ENCODE measurements at places on chromosomes 7 and 10.

GRCh38 chr7:38673795-38674194 is 42.6 kb upstream of the AMPH start:
- DNase-seq, result no peak

DNA sequence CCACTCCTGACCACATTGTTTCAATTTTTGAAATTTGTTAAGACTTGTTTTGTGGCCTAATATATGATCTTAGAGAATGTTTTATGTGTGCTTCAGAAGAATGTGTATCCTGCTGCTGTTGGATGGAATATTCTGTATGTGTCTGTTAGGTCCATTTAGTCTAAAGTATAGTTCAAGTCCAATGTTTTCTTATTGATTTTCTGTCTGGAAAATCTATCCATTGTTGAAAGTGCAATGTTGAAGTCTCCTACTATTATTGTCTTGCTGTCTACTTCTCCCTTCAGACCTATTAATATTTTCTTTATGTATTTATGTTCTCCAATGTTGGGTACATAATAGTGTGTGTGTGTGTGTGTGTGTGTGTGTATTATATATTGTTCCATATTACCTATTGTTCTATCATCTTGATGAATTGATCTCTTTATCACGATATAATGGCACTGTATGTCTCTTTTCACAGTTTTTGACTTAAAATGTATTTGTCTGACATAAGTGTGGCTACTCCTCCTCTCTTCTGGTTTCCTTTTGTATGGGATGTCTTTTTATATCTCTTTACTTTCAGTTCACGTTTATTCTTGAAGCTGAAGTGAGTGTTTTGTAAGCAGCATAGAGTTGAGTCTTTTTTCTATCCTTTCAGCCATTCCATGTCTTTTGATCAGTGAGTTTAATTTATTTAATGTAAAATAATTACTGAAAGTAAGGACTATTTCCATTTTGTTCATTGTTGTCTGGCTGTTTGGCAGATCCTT is 61.3 kb downstream of the AKR1D1 start:
- DNase-seq, result no peak

GRCh38 chr7:81584667-81585066 is 185.2 kb downstream of the HGF start:
- no peak for DNase-seq

- no peak for DNase-seq
These were observed 36.0 kb downstream of the IGF2BP3 start for GRCh38 chr7:23434147-23434917.

- no peak for DNase-seq
These were observed 155.0 kb upstream of the CHST15 start for GRCh38 chr10:124248056-124249045.

DNA sequence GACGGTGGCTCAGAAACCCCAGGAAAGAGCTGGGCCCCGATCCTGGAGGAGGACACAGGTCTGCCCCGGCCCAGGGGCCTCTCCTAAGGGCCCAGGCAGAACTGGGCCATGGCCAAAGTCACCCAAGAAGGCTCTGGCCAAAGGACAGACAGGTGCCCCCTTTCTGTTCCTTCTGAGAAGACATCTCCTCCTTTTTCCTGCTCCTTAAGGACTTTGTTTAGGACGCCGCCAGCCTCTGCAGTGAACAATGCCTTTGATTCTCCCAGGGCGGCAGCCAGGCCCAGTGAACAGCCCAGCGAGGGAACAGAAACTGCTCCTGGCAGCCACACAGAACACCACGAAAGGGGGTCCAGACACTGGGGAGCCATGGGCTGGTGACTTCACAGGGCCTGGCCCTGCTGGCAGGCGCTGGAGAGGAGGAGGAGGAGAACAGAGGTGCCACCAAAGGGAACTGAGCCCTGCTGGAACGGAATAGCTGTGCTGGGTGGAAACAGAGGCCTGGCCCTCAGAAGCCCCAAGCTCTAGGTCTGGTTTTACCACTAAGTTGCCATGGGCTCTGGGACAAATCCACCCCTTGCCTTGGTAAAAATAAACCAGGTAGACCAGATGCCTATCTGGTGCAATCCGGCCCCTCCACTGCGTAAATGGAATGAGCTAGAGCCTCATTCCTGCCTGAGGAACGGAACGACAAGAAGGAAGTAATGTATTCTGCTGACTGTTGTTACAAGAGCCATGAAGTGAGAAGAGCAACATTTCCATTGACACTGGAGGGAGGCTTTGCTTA is 163.3 kb upstream of the RHEB start:
- DNase-seq, result no peak
